ENCODE measurements at places on chromosomes 7 and 10.

- DNase-seq = no peak
Measured at GRCh38 chr10:58885686-58886345, 290.6 kb upstream of the PHYHIPL start.

DNA sequence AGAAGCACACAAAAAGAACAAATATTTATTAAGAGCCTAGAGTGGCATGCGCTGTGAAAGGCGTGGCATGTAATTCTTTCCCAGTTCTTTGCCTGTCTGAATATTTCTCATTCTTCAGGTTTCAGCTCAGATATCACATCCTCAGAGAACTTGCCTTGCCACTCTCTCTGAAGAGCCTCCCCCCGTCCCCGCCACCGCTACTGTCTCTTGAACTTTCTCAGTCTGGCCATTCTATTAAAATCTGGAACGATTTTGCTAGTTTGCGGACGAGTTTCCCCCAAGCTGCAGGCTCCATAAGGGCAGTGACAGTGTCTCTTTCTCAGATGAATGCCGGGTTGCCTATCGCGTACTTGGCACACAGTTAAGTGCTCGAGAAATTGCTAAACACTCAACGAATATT lies 787 bp upstream of the PLEKHA1 start:
- no peak for DNase-seq

DNA sequence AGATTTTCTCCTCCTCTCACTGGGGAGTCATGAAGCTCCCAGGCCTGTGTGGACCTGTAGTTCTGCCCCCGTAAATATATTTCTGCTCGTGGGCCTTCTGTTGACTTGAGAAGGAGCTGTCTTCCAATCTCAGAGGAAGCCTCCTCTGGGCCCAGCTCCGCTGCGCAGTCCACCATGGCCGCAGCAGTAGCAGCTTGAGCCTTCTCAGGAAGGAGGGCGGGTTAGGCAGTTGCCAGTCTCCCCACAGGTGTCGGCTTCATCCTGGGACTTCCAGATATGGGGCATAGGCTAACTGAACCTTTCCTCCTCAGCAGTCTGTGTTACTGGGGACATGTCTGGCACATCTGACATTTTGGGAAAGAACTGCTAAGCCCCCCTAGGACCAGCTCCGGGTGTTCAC lies 62.9 kb upstream of the TRIM8 start:
- no peak for DNase-seq

DNA sequence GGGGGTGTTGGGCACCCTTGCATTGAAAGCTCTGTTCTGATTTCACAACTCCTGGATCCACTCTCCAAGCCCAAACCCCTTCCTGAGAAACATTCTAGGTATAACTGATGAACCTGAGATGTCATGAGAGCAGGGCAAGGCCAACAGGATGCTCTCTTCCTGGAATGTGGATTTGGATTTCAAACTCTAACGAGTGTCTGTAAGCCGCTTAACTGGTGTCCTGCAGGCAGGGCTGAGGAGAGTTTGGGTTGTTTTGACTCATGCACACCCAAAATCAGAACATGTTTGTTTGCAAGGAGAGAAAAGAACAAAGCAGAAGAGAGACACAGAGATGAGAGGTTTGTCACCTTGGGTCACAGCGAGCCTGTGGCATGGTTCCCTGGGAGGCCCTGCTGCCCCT lies 24.6 kb upstream of the AKR1E2 start:
- DNase-seq = no peak

GRCh38 chr10:71188201-71188600 lies 24.2 kb upstream of the UNC5B start:
- DNase-seq = no peak

DNA sequence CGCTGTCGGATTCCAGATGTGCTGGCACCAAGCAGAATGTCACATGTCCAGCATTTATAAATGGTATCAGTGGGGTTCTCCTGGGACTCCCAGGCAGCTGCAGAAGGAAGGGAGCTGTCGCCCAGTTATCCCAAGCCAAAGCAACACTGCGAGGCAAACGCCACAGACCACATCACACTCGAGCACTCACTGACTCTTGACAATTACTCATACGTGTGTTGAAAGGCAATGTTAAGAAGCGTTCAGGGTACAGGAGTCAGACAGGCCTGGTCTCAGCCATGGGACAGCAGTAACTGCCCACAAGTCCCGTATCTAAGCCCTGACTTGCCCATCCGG lies 113.4 kb downstream of the DIP2C start:
- no peak for DNase-seq

- DNase-seq = no peak
Measured at GRCh38 chr10:127444155-127444554, 105.0 kb upstream of the NPS start.

DNA sequence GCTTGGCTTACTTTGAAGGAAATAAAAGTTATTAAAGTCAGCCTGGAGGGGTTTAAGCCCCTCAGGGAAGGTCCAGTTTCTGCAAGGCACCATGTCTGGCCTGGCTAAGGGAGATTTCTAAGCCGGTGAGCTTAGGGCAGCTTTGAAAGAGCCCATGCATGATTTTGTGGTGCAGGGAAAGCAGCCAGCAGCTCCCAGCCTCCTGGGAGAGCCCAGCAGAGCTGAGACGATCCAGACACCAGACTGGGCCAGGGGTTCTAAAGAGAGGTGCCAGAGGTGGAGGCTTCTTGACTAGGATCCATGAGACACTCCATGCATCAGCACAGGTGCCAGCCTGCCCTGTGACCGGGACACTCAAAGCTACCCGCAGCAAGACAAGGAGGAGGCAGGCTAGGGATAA lies 59.6 kb upstream of the MKX start:
- no peak for DNase-seq

DNA sequence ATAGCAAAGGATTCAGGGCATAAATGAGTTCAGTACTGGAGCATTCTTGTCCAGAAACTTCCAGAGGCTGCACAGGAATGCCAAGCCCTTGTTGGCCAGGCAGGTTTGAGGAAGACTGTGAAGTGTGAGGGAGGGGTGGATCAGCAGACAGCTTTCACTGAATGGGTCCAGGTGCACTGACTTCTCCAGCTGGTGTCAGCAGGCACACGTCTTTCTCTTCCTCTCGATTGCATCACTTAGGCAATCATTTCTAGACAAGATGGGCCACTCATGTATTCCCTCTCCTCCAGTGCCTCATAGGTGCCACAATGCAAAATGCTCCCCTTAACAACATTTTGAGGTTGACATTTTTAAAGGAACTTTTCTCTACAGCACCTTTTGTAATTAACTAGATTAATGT lies 15.6 kb upstream of the PLEKHS1 start:
- DNase-seq = no peak

GRCh38 chr7:41637049-41637448 lies 65.8 kb downstream of the INHBA start:
- DNase-seq = no peak

- DNase-seq = no peak
Measured at GRCh38 chr7:596819-597182, 77.2 kb upstream of the PDGFA start.

DNA sequence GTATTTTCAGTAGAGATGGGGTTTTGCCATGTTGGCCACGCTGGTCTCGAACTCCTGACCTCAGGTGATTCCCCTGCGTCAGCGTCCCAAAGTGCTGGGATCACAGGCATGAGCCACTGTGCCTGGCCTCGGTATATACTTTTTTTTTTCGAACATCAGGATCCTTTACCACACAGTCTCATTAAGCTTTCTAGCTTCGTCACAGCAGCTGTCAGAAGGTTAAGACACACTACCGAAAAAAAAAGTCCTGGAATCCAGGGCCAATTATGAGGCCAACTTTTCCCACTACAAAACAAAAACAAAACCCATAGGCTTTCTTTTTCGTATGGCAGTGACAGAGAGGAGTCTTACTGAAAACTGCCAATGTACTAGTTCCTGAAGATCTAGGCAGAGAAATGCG lies 30.7 kb downstream of the ZC3HC1 start:
- DNase-seq = no peak

GRCh38 chr7:123537026-123537642 lies 2.7 kb upstream of the IQUB start:
- DNase-seq = no peak

DNA sequence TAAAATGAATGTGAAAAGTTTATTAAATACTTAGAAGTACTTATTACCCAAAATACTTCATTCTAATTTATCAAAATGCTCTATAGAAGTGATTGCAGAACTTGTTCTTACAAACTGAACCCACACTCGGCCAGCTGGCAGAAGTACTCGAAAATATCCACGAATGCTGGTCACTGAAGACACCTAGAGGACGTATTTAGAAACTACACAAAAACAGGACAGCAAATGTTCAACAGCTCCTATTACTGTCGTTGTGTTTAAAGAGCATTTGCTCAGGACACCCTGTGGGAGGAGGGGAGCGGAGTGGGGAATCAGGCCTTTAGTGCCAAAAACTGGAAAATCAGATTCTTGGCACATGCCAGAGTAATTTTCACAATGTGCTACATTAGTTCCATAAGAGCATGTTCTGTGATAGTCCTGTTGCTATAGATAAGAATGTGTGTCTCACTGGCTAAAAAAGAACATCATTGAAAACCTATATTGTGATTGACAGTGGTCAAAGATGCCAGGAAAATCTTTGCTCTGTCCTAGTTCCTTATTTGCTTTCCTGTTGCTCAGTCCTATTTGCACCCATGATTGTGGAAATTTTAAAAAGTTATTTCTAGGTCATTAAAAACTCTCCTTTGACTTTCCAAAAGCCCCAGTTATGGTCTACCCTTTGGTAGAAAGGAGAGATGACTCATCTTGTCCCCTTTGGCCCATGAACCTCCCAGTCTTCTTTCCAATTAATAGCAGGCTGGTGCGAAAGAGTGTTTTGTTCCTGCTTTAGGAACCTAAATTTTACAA lies 49.0 kb upstream of the NRBF2 start:
- DNase-seq = no peak

- DNase-seq = no peak
Measured at GRCh38 chr7:116169060-116169459, 41.3 kb upstream of the TES start.

DNA sequence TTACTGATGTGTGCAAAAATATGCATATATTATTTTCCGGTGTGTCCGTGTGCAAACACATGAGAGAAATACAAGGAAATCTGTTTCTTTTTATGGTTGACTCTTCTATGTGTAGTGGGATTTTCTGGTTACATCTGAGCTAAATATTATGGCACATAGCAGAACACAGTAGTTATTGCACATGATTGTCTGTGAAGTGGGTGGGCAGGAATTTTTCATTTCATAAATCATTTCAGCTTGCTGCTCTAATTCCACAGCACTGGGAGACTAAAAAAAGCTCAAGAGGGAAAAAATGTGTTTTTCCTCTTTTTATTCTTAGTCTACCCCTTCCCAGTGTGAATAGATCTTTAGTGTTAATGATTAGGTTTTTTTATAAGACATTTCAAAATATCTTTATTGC lies 197.9 kb downstream of the MBL2 start:
- no peak for DNase-seq

- DNase-seq = no peak
Measured at GRCh38 chr10:124244256-124244877, 151.0 kb upstream of the CHST15 start.

- no peak for DNase-seq
Measured at GRCh38 chr10:96280859-96281258, 9.5 kb upstream of the BLNK start.

GRCh38 chr10:18504161-18504560 lies 147.2 kb downstream of the NSUN6 start:
- no peak for DNase-seq
